ENCODE measurements at places on chromosomes 16 and 17.

GRCh38 chr16:14445937-14446715 lies 183.9 kb downstream of the PARN start:
- no peak for DNase-seq

DNA sequence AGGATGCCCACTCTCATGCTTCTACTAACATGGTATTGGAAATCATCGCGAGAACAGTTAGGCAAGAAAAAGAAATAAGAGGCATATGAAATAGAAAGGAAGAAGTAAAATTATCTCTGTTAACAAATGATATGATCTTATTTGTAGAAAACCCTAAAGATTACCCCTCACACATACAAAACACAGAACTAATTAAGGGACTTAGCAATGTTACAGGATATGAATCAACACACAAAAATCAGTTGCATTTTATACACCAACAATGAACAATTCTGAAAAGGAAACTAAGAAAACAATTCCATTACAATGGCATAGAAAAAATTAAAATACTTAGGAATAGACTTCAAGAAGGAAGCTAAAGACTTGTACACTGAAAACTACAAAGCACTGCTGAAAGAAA lies 2.7 kb upstream of the CAPNS2 start:
- no peak for DNase-seq

- DNase-seq = no peak
Observed at GRCh38 chr17:40486522-40487370, 14.7 kb downstream of the TNS4 start.

DNA sequence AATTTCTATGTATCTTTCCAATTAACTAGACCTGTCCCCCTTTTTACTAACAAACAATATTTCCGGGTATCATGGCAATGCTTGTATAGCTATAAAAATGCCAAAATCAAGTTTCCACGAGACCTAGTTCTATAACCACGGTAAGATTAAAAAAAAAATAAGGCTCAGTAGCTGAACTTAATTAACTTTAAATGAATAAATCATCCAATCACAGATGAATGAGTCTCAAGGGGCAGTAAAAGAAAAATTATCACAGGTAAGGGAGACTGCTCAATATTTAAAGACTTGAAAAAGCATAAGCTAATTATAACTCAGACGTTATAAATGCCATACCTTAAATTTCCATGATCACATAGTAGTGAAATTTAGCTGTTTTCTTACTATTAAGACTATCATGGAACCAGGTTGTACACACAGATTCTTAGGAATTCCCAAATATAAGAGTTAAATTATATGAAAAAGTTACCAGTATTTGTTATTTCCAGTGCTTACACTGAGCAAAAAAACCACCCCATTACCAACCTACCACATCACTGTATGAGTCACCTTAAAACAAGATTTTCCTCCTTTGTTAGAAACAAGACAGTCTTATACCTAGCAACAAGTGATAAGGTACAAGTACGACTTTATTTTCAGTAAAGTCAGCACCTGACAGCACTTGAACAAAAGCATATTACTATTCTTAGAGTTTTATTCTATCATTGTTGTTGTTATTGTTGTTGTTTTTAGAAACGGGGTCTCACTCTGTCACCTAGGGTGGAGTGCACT lies 20.6 kb downstream of the SSH2 start:
- no peak for DNase-seq

DNA sequence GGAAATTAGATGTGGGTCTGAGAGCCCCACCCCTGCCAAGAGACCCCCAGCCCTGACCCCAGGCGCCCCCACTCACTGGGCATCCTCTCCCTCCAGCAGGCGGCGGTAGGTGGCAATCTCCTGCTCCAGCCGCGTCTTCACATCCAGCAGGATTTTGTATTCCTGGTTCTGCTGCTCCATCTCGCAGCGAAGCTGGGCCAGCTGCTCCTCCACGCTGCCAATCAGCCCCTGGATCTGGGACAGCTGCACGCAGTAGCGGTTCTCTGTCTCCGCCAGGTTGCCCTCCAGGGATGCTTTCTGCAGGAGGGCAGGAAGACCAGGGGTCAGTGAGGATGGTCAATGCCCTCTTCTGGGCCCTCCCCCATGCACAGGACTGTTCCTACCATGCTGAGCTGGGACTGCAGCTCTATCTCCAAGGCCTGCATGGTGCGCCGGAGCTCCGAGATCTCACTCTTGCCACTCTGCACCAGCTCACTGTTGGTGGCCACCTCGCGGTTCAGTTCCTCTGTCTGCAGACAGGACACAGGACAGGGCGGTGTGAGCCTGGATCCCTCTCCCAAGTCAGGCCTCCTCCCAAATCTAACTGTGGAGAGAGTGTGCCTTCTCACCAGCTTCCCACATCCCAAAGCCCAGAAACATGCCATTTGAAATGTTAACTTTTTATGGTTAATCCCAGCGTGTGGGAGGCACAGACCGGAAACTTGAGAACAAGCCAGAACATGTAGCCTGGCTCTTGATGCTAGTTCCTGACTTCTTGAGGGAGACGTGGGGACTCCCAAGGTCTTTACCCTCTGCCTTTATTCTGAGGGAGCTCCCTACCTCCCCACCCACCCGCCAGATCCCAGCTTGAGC lies 3.6 kb downstream of the KRT17 start:
- DNase-seq = no peak

GRCh38 chr17:62696726-62697490 lies 69.4 kb downstream of the MRC2 start:
- no peak for DNase-seq

GRCh38 chr17:33642002-33642401 lies 348.9 kb upstream of the ASIC2 start:
- DNase-seq = no peak

DNA sequence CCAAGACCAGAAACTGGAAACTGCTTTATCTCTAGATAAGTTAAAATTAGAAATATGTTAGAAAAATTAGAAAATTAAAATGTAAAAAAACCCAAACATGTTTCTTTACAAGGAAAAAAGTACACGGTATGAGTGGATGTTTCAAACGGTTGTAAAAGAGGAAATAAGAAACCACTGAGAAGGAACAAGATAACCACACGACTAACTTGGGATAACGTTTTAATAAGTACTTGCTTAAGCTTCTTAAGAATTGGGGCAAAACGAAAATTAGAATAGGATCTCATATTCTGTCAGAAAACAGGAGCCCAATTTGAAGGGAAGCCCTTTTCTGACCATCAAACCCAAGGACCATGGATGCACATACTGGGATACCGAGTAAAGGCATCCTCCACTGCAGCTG lies 31.0 kb downstream of the MBTPS1 start:
- DNase-seq = no peak

- DNase-seq = no peak
Observed at GRCh38 chr16:30623536-30624283, 13.5 kb upstream of the ZNF689 start.

DNA sequence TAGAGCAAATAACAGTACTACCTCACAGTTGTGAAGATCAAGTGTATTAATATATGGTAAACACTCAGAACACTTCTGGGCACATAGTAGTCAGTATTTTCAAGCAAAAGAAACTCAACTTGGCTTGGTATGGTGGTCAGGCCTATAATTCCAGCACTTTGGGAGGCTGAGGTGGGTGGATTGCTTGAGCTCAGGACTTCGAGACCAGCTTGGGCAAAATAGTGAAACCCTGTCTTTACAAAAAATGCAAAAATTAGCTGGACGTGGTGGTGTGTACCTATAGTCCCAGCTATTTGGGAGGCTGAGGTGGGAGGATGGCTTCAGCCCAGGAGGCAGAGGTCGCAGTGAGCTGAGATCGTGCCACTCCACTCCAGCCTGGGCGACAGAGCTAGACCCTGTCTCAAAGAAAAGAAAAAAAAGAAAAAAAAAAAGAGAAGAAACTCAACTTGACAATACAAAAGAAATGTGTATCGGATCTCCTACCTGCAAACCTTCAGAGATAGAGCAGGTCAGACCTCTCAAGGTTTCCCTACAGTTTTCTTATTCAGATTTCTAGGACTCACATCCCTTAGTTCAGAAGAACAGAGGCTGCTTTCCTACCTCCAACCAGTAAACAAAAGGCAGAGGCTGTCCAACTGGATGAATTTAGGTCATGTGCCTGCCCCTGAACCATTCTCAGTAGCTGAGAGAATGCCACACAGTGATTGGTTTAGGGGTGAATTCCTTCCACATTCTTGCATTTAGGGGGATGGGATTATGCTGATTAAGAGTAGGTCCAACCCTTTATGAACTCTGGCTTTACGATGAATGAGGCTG lies 1.7 kb upstream of the KPNA2 start:
- no peak for DNase-seq

GRCh38 chr16:65672960-65673359 lies 551.1 kb upstream of the CDH11 start:
- no peak for DNase-seq

DNA sequence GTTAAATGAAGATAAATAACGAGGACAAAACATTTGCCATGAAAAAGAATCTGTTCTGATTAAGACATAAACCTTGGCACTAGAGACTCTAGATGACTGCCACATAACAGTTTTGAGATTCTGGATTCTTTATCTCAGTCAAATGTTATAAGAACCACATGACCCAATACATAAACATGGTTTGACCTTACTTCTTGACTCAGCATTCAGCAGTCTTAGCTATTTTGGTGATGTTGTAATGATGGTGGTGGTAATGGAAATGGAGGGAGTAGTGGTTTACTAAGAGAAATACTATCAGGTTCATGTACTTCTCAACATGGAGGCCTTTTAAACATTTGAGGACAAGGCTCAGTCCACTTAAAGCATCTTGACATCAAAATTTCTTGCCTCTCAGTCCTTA lies 925.4 kb downstream of the CDH11 start:
- DNase-seq = no peak

DNA sequence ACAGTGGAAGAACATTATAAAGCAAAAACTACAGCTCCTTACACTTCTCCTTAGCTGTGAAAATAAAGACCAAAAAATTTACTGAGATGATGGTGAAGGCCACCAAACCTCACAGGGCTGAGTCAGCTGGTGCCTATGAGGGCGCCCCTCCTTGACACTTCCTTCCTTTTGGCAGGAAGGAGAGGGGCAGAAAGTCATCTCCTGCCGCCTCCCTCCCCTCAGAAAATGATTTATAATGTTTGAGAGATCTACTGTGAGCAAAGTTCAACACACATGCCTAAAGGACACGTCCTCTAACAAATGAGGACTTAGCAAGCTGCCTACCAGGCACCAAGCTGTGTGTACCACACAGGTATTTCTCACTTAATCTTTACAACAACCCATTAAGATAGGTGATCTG lies 245.7 kb downstream of the PRKCA start:
- peak; percentile 10 for DNase-seq

- no peak for DNase-seq
Observed at GRCh38 chr16:64253096-64253495, 868.8 kb downstream of the CDH11 start.

DNA sequence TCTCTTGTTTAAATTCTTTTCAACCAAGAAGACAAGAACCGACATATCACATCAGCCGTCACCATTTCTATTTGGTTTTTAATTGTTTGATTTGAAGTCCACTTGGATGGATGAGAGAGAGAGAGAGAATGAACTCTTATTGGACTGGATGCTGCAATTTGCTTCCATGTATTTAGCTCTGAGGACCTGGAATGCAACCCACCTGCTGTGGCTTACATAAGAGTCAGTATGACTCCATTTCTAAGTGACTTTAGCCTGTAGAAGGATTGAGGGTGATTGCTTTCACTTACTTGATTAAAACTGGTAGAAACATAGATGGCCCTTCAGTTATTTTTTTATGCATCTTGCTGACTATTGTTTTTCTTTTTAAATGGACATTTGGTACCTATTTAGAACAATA lies 296.1 kb downstream of the CNTNAP4 start:
- DNase-seq = no peak

GRCh38 chr16:67460168-67460567 lies 20.8 kb downstream of the ATP6V0D1 start:
- DNase-seq = no peak

DNA sequence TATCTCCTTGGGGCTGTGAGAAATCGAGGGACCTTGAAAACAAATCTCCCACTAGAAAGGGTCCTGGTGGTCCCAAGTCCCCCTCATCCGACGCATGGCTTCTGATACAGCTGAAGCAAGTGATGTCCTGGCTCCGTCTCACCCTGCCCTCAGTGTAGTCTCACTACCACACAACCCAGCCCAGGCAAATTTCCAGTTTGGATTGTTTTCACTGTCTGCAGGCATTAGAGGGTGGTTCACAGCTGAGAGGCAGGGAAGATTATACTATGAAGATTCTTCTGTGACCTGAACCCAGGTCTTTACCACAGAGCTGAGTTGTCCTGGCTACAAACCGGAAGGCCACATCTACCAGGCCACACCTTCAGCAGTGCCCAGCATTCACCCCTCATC lies 17.7 kb downstream of the ZNHIT3 start:
- DNase-seq = no peak

GRCh38 chr17:65169691-65170090 lies 32.5 kb downstream of the RGS9 start:
- DNase-seq = no peak

GRCh38 chr16:11118479-11118878 lies 137.5 kb downstream of the SOCS1 start:
- no peak for DNase-seq

DNA sequence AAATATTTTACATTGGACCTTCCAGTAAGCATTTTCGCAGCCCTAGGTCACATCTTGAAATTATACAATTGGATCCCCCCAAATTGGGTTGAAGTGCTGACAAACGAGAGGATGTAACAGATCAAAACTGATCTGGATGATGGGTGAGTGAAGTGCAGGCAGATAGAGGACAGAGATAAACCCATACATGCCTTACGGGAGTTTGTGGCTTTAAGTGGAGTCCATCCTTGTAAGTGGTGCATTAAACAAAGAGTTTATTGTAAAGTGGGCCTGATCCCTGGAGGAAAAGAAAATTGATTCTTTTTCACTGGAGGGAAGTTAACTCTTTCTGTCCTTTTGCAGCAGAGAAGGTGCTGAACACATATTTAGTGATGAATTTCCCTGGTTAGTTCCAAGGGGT lies 39.0 kb upstream of the KCNJ2 start:
- no peak for DNase-seq

DNA sequence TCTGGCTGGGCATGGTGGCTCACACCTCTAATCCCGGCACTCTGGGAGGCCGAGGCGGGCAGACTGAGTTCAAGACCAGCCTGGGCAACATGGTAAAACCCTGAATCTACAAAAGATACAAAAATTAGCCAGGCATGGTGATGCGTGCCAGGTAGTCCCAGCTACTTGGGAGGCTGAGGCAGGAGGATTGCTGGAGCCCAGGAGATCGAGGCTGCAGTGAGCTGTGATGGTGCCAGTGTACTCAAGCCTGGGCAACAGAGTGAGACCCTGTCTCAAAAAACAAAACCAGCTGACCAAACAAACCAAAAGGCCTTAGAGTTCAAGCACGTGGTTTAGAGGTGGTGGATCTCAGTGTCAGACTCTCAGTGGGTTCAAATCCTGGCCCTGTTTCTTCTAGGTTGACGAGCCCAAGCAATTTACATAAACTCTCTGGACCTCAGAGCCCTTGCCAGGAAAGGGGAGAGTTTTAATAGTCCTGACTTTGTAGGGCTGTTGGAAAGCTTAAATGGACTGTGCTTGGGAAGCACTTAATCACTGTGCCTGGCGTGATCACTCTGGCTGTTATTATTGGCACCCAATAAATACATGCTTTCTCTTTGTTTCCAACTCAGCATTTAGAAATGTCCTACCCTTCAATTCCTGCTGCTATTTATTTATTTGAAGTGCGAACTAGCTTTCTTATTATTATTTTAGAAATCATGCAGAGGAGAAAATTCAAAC lies 44.7 kb downstream of the ABCC1 start:
- DNase-seq = no peak

Measured in activated naive CD4-positive, alpha-beta T cell (primary cell).